ENCODE measurements at places on chromosomes 3 and 15. TPM values are rescaled to one million over a fixed set of nuclear protein-coding genes. Genes with fewer than 3 reads are reported as not detected.

The SLC2A2 gene
- not detected for total RNA-seq

The CYP1A1 gene
- total RNA-seq = 0.25 TPM

The ASB14 gene
- not detected for total RNA-seq

The CLDND1 gene
- 79.4 TPM for total RNA-seq

The GREM1 gene
- 8.1 TPM for total RNA-seq

The GALNT15 gene
- 2.2 TPM for total RNA-seq

The KLHL25 gene
- total RNA-seq = 26.3 TPM

The STT3B gene
- total RNA-seq = 139 TPM

The C3orf20 gene
- not detected for total RNA-seq

The IL17RB gene
- total RNA-seq = 2.2 TPM

The LMAN1L gene
- total RNA-seq = not detected

The IL20RB gene
- 0.25 TPM for total RNA-seq

The CHSY1 gene
- total RNA-seq = 18.7 TPM

The FAM107A gene
- total RNA-seq = 32.2 TPM

The IL12A gene
- total RNA-seq = 0.74 TPM

The UROC1 gene
- total RNA-seq = not detected

The SCN5A gene
- total RNA-seq = 1.5 TPM

The CSTA gene
- not detected for total RNA-seq

The TMOD2 gene
- 208 TPM for total RNA-seq

The NRROS gene
- total RNA-seq = 0.49 TPM

The LRRN1 gene
- total RNA-seq = 29.7 TPM

The ATP10A gene
- 0.74 TPM for total RNA-seq

The CLDN16 gene
- 0.25 TPM for total RNA-seq

The ITIH3 gene
- total RNA-seq = not detected

The FGD5 gene
- total RNA-seq = 3.4 TPM

All from temporal lobe (tissue), 4 donors.